ENCODE measurements at places on chromosomes 13 and 19.
A peak's percentile ranks its signal among the peaks of the same experiment; 100 is the strongest.

DNA sequence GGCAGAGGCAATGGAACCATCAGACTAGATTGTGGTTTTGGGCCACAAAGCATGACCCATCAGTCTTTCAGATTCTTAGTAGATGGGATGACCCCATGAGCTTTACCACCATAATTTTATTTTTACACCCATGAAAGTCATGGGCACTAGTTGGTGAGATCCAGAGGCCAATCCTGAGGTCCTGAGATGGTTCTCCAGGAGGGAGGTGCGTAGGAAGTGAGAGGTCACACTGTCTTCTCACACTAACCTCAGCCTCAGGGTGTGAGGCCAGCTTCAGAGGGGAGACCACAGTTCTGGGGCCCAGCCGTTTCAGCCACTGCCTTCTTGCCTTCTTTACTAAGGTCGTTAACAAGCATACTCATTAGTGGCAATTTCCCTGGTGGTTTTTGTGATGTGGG lies 106.4 kb downstream of the AKAP11 start:
- no peak for DNase-seq

DNA sequence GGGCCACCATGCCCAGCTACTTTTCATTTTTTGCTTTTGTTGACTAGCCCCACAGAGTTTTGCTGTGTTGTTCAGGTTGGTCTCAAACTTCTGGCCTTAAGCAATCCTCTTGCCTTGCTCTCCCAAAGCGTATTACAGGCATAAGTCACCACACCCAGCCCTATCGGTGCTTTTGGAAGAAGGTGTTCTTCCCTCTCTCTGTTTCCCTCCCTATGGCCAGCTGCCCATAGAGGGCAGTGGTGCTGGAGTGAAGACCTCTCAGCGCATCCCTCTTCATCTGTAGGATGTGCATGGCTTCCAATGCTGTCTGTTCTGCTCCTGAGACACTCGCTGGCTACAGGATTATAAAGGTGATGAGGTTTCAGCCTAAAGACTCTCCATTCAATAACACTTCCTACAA lies 1.3 kb upstream of the CD22 start:
- DNase-seq: no peak

DNA sequence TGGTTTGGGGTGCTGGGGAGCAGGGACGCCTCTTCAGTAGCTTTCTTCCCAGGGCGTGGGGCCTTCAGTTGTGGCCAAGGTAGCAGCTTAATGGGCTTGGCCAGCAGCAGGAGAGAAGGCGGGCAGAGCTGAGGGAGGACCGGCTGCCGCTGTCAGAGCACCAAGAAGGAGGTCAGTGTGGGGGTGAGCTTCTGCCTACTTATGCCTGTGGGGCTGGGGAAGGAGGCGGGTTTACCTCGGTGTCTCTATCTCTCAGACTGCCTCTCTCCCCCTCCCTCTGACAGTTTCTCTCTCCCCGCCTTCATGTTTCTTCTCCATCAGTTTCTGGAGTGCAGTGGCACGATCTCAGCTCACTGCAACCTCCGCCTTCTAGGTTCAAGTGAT lies at the start of gene CAPN12:
CAPN12 (minus strand) TSS at position 177 of the 384 bp plus-strand sequence. CDS start 309 bp downstream, outside the sequence.
- DNase-seq: no peak

GRCh38 chr19:40933025-40933424 lies 51.0 kb upstream of the CYP2A7 start:
- no peak for DNase-seq

GRCh38 chr19:36686365-36687213 lies 823 bp upstream of the ZNF567 start:
- no peak for DNase-seq

GRCh38 chr13:23323946-23324709 lies 109.4 kb downstream of the SACS start:
- DNase-seq: no peak

- DNase-seq: no peak
Observed at GRCh38 chr13:110396913-110397381, 89.9 kb downstream of the COL4A2 start.

GRCh38 chr19:35207391-35207871 lies 21.1 kb downstream of the FAM187B start:
- no peak for DNase-seq

DNA sequence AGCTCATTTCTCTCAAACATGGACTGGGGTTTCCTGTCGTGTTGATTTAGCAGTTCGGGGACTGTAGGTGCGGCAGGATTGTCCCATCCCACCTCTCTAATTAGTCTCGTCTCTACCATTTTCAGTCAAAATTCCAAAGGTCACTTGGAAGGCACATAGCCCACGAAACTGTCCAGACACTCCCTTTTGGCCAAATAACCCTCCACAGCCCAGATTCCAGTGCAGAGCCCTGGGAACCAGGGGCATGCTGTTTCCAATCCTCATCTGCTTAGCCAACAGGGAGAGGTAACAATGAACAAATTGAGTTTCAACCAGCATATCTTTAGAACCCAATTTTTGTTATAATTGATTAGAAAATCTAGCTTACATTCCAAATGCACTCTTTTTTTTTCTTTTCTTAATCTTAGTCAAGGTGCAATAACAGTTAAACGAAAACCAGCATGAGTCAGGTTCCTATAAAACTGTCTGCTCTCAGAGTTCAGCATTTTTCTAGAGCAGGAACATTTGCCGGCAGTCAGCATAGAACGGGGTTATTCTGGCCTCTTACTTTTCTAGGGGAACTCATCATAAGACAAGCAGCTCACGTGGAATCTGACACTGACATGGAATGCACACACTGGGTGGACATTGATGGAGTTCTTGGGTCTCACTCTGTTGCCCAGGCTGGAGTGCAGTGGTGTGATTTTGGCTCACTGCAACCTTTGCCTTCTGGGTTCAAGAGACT lies 14.4 kb upstream of the CEBPA start:
- DNase-seq: no peak

DNA sequence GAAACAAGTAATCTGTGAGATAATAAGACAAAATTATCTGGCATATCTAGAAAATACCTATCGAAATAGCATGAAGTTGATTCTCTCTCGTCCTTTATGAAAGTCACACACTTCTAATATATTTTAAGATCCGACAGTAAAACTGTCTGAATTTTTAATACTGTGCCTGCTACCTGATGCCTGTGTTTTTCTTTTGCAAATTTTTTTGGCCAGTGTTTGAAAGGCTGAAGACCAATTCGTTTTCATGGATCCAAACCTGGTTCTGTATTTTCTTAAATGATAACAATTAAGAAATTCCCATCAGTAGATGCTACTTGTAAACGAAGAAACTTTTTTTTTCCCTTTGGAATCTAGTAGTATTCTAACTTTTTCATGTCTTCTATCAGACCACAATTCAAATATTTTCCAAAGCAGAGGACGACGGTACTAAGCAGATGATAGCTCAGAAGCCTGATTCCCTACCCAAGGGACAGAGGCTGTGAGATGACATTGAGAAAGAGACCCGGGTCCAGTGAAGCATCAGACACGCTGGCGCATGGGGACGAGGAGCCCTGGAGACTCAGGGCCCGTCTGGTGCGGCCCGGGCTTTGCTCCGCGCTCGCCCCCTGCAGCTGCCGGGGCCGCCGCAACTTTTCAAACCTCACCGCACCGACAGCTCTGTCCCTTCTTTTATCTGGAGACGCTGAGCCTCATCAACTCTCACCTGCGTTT lies 49.5 kb upstream of the PABPC3 start:
- no peak for DNase-seq

GRCh38 chr19:6739390-6739882 lies at the start of gene TRIP10:
Gene TRIP10 (plus strand): TSS chr19:6739680. CDS start chr19:6739762, 82 bp downstream.
- peak; percentile 79 for DNase-seq

- DNase-seq: no peak
Observed at GRCh38 chr19:13262450-13262849, 112.2 kb downstream of the IER2 start.

DNA sequence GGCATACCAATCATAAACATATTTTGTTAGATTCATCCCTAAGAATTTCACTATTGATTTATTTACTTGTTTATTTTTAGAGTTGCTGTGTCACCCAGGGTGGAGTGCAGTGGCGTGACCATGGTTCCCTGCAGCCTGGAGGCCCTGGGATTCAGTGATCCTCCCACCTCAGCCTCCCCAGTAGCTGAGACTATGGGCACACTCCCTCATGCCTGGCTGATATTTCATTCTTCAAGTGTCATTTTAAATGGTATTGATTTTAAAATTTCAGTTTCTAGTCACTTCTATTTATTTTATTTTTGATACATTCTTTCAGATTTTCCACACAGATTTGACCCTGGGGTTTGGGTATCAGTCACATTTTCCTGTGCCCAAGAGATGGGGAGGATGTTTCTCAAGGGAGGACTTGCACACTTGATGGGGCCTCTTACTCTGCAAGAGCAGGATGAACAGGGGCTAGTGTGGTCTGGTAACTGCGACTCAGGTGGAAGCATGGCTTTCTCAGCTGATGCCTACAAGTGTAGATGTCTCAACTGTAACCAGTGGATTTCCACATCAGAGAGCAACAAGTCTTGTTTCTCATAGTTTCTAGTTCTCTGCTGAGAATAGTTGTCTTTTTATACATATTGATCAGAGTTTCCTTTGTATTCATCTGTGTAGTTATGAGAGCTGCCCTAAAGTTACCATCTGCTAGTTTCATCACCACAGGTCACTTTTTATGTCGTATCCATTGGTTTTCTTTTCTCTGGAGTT lies 40.2 kb downstream of the CCNE1 start:
- no peak for DNase-seq

Data from NCI-H1436 (cell line).